ENCODE measurements at places on chromosomes 2 and 18.

- DNase-seq: no peak
These were observed 852 bp upstream of the KCNH7 start for GRCh38 chr2:162839419-162839818.

- DNase-seq: no peak
These were observed 277.3 kb downstream of the MTX2 start for GRCh38 chr2:176546550-176546949.

- DNase-seq: no peak
These were observed 137.1 kb downstream of the ZEB2 start for GRCh38 chr2:144382849-144383248.

DNA sequence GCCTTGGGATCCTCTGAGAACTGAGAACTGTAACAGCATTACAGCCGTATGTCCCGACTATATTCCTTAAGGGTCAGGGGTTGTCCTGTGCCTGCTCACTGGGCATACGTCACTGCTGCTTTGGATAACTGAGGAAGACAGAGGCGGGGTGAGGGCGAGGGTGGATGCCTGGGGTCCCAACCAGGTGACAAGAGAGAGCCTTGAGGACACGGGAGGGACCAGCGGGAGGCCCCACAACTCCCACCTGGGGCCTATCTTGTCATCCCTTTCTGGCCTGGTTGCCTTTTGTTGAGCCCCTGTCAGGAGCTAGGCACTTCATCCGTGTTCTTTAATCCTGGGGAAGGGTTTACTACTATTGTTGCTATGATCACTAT lies 28.8 kb downstream of the INPP5D start:
- DNase-seq: no peak

DNA sequence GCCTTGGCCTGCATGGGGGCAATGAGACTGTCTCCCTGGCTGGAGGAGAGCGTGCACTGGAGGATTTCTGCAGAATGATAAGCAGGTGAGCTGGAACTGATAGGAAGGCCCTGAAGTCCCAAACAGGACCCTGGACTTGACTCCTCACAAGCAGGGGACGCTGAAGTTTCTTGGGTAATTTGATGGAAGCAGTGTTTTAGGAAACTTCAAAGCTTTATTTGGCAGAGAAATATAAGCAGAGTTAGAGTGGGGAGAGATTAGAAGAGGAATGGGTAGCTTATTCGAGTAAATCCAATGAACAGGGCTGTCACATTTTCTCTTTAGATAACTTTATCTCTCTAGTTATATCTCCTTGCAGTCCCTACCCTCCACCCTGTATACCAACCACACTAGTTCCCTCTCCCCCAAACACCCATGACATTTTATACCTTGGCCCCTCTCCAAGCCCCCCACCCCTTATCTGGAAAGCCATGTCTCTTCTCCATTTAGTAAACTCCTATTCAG lies 73.6 kb upstream of the IGFBP5 start:
- no peak for DNase-seq

DNA sequence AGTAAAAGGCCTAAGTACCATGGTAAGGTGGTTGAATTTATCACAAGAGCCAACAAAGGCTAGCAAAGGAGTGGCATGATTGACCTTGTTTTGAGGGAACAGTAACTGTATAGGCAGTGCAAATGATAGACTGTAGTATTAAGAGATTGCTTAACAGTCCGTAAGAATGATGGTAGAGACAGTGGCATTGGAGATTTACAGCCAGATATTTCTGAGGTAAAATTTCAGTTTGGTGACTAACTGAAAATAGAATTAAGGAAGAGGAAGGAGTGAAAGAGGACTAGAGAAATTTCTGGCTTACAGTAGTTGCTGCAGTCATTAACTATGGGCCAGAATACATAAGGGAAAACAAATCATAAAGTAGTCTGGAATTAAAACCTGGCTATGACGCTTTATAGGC lies 4.4 kb upstream of the BAZ2B start:
- DNase-seq: no peak

GRCh38 chr18:44777457-44778192 lies 96.9 kb downstream of the SETBP1 start:
- DNase-seq: no peak

DNA sequence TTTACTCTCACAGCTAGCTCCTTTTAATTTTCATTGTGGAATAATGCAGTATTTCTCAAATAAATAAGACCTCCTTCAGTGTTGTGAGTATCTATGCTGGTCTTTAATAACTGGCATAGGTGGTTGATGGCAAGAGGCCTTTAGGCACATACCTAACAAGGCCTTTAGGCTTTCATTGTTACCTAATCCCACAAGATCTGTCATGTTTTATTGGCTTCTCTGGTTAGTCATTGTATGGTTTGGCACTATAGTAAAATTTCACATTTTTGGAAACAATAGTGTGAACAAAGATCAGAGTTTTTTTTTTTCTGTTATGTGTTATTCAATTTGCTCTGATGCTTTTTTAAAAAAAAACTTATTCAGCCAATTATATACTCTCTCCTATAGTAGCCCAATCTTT lies 89.8 kb upstream of the NEUROD1 start:
- no peak for DNase-seq
